ENCODE measurements at places on chromosomes 7 and 10.

DNA sequence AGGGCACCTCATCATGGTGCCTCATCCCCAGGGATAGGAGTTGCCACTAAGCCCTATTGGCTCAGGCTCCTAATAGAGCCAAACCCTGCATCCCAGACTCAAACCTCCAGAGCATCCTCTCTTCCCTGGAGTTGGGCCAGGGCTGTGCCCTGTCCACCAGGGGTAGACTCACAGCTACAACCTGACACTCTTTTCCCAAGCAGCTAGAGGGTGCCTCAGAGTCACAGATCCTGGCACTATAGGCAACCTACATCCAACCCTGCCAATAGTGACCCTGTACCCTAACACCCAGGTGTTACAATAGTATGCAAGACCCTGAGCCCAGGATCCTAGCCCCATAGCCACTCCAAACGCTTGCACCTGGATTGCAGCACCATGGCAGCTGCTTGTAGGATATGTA lies 64.0 kb upstream of the PLA2G12B start:
- no peak for DNase-seq

DNA sequence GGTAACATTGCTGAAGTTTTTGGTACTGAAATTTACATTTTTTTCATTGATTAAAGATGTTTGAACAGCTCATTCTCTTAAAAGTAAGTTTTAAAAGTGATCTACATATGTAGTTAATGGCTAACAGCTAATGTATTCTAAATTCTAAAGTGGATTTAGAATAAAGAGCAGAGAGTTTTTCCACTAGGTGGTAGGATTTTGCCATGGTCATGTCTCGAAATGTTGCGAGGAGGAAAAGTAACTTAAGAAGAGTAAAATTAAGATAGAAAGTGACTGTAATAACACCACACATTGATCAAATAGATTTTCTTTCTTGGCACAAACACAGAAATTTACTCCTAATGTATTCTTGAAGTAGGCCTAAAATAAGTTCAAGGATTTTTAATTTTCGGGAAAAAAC lies 19.8 kb downstream of the LSMEM1 start:
- peak; percentile 17 for DNase-seq

DNA sequence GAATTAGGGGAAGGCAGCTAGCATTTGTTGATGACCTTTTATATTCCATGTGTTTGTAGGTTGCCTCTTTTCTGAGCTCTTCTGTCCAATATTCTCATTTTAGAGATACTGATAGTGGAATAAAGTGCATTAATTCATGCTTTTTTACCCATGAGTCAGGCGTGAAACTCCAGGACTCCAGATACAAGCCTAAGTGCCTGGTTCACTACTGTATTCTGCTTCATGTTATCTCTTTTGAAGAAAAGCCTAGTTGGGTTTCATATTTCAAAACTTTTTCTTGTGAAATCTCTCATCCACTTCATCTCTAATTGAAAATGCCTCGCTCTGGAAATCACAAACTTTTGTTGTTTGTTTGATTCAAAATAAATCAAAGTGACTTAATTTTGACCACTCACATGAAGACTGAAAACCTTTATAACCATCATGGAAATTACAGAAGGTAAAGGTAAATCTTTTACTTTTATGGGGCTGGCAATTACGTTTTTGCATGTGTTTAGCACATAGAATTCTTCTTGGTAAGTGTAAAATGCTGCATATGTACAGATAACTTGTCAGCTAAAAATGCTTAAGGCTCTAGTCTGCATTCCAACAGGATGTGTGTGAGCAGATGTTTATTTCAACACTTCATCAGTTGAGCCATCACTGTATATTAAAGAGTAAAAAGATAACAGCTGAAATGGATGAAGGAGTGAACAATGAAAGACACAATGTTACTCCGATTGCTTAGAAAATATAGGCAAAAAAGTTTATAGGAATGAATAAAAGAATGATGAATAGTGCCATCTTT lies 961.8 kb upstream of the CELF2 start:
- DNase-seq: no peak

DNA sequence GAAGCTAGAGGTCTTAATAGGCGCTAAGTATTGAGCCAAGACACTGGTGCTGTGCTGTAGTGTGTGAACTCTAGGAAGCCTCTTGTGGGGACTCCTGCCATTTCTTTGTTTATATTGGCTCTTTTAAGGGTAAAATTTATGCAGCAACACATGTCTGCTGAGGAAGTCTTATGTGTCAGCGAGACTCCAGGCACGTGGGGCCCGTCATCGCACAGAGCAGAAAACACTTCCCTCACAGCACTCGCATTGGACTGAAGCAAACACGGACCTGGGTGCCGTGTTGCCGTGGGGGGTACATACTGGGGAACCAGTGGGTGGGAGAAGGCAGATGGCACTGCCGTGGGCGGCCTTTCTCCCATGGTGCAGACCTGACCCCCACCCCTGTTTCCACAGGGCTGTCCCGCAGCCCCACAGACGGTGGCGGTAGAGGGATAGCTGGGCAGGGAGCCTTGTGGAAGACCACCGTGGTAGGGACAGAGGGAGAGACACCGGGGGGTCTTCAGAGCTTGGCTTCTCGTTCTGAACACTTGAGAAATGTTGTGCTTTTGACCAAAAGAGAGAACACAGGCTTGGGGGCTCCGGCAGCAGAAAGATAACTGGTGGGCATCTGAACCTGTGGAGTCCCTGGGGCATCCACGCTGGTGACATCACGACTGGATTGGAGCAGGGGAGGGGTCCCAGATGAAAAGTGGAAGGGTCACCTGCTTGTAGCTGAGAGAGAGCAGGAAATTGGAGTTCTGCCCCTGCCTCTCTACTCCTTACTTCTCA lies 284.7 kb upstream of the SHH start:
- no peak for DNase-seq

DNA sequence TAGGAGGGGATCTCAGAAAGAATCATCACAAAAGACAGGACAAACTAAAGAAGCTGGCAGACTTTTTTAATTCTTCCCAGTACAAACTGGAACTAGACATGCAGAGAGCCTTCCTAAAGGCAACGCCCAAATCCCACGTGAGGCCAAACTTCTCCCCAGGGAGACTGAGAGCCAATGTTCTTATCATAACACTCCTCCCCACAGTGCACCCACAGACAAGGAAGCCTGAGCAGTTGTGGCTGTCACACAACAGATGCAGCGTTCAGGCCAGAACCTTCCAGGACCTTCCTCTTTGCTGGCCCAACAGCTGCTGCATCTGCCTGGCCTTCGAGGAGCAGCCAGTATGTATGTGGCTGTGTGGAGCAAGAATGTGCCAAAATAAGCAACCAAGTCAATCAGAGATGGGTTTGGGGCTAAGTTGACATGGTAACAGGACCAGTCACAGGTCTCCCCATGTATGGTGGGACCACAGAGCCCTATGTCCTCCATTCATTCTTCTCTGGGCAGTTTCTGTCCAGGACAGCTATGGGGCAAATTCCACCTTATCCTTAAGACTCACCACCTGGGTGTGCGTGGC lies 34.9 kb downstream of the SRPK2 start:
- no peak for DNase-seq

DNA sequence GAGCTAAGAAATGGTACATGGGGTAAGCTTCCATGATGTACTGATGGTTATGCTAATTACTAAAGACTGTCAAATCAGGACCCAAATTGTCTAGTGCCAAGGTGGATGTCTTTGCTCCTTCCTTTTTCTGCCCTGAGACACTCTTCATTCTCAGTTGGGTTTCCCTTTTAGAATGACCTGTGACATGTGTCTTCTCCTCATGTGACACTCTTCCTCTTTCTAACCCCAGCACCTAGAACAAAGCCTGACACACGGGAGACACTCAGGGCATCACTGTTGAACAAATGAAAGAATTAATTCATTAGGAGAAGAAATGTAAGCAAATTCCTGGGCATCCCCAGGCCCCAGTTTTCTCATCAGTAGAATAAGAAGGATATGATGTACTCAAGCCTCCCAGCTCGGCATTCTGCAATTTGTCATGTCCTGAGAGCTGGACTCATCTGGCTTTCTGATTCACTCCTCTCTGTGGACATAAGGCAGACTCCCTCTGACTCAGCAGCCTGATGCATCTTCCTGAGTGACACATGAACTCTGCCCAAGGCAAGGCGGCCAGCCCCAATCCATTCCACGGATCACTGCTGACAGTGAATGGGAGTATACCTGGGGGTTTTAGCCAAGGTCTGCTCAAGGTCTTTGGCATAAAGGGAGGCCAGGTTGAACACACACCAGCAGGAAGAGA lies 473.8 kb downstream of the KCNMA1 start:
- DNase-seq: peak; percentile 100

GRCh38 chr10:34495938-34496337 lies 319.2 kb downstream of the PARD3 start:
- no peak for DNase-seq

DNA sequence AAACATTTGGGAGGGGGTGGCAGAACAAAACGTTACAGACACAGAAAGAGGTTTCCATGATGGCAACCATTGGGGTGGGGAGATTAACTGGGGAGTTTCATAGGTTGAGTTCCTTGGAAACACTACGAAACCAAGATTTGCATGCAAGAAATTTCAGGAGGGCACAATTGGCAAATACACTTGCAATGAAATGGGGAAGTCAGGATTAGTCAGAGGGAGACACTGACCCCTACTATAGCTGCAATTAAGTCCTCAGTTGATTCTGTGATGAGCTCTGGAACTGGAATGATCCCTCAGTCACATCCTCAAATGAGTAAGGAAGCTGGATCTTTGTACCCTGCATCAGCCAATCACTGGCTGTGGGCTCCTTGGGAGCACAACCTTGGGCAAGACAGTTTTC lies 22.1 kb downstream of the CPEB3 start:
- no peak for DNase-seq

DNA sequence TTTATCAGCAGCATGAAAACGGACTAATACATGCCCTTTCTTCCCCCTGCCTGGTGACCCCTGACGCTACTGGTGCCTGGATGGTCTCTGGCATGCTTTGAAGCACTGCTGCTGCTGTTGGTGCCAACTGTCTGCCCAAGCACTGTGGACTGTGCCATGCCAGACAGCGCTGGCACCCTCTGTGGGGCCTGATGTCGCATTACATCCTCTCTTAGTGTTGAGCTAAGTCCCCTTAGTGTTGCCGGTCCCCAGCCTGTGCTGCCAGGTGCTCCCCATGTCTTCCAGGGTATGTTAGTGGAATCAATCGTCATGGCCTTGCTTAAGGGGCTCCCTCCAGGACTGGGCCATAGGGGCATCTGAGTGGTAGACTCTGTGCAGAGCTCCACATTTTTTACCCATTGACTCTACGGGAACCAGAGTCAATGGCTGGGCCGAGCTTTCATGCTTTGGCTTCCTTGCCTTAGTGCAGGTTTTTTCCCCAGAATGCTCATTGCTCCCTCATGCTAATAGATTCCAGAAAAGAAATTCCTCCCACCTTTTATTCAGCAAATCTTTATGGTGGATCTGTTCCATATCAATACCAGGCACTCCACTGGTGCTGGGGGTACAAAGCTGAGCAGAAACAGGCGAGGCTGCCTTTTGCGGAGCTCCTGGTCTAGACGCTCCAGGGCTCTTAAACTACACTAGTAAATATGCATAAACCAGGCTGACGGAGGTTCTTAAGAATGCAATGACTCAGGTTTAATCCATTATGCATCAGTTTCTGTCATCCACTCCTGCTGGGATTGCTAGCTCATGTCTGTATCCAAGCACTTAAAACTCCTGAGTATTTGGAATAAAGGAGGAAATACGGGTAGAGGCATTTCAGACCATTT lies 21.8 kb upstream of the MRC1 start:
- DNase-seq: peak; percentile 99

DNA sequence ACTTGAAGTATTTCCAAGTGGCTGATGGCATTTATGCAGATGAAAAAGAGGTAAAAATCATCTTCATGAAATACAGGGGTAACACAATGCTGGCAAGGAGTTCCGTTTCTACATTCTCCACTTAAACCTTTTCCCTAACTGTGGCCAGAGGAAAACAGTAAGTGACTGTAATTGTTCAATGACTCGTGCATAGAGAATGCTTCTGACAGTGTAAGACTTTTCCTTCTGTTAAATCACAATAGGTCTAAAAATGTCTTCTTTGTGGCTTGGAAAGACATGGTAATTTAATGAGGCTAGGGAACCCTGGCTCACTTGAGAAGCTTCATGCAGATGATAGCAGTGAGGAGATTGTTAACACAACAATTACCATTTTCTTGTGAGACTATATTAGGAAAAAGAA lies 50.3 kb upstream of the RSU1 start:
- DNase-seq: peak; percentile 73

DNA sequence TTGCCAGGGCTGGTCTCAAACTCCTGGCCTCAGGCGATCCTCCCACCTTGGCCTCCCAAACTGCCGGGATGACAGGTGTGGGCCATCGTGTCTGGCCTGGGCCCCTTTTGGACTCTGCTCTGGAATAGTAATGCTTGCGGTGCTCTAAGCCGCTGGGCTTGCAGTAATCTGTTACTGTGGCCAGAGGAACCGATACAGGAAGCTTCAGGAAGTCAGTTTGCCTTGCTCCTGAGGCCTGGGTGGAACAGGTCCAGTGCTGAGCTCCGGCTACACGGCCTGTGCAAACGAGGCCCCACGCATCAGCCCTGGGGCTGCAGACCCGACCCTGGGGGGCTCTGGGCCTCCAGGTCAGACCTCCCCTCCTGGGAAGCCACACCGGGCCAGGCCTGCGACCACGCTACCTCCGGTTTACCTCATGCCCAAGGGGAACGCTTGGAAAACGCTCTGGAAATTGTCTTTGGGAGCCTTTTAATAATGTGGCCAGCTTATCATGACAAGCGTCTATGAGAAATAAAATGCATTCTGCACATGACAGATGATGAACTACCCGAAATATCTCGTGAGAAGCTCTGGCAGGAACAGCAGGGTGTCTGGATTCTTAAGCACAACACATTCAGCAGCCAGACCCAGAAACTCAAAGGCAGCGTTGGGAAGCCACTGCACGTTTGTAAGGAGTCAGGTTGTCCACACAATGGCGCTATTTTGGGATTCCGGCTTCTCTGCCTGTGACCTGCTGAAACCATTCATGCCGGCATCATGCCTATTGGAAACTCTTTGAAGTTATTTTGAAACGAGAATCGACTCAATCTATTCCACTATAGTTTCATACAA lies 10.1 kb upstream of the ADAP1 start:
- peak; percentile 37 for DNase-seq

- DNase-seq: no peak
These were observed 51.9 kb upstream of the COMTD1 start for GRCh38 chr10:75287697-75288096.

DNA sequence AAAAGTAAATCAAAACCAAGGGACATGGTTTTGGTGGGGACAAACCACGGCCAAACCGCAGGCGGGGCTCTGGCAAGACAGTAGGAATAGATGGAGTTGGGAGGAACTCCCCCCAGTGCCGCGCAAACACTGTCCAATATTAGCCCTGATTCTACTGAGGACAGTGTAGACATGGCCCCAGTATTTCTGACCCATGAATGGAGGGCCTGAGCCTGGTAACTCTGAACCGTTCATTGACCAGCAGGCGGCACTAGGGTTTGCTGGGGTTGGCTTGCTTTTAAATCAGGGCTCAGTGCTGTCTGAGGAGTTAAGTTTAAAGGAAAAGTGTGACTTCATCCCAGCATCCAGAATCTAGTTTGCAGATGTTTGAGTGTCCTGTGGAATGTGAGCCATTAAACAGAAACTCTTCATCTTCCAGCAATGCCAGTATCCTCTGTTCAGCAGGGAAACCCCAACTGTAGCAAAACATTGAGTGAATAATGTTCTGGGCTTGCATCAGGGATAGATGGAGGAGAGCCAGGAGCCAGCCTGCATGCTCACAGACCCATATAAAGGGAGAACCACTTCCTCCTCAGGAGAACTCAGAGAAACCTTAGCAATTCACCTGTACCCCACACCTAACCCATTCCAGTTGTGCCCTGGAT lies 147.4 kb upstream of the PRSS58 start:
- no peak for DNase-seq

GRCh38 chr10:118496525-118496924 lies 98.9 kb downstream of the PRLHR start:
- no peak for DNase-seq

GRCh38 chr10:122239578-122240257 lies 31.4 kb upstream of the BTBD16 start:
- peak; percentile 6 for DNase-seq
